ENCODE measurements at places on chromosomes 11 and 22. TPM values are rescaled to one million over a fixed set of nuclear protein-coding genes. Genes with fewer than 3 reads are reported as not detected.

DNA sequence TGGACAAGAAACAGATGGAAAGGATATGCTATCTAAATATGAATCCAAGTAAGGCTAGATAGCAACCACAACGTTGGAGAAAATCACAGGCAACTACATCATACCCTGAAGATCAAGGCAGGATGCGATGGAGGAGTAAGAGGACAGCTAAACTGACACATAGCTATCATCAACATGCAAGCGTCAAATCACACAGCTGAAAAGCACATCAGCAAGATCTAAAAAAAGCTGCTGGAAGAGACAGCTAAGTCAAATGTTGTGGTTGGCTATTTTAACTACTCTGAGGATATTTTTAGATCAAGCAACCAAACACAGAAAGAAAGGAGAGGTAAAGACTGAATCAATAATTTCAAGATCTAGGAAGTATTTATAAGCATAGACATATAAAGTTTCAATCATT, 466.9 kb downstream of the BRD1 start:
- DNase-seq = no peak

The OR51B5 gene
- total RNA-seq = 0.36 TPM

- no peak for DNase-seq
Observed at GRCh38 chr11:101436511-101437142, 147.2 kb downstream of the TRPC6 start.

DNA sequence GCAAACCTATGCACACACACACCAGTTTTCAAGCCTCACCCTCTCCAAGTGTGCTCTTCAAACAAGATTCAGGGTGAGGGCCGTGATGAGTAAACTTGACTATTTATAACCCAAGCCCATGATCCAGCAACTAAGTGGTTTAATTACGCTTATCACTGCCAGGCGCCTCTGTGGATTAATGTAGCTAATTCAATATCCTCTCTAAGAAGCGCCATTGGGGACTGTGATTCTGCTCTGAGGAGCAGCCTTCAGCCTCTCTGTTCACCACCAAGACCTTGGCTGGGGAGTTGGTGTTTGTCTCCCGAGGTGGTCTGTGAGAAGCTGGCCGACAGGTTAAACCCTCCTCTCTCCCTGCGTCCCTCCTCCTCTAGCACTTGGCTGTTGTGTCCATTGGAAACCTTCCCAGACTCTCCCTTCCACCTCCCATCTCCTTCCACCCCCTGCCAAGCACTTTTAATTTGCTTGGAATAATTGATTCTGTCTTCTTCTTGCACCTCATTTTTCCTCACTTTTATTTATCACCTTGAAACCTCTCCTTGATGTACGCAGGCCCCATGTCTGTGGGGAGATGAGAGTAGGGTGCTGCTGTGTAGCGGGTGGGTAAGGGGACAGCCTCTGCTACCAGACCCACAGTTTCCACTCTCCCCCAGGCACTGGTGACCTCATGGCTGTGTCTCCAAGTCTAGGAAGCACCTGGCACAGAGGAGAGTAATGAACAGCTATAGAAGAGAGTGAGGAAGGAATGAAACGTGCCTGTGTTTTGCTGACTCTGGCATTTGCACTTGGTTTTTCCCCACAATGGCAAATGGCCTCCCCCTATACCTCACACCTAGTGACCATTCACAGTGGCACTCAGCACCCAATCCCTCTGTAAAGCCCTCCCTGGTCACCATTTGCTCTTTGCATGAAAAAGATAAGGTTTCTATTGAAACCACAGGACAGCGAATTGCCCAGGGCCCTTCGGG, 236.6 kb downstream of the GRIK4 start:
- DNase-seq = no peak

GRCh38 chr11:69352166-69352565, 58.2 kb downstream of the MYEOV start:
- DNase-seq = no peak

GRCh38 chr11:13698132-13698531, 29.7 kb downstream of the FAR1 start:
- DNase-seq = no peak

- no peak for DNase-seq
Observed at GRCh38 chr22:17990147-17990546, 34.2 kb downstream of the MICAL3 start.

GRCh38 chr11:47204637-47204989, 10.2 kb upstream of the DDB2 start:
- no peak for DNase-seq

- no peak for DNase-seq
Observed at GRCh38 chr11:12149672-12150225, 39.4 kb downstream of the MICAL2 start.

GRCh38 chr11:45091563-45092403, 54.7 kb upstream of the PRDM11 start:
- DNase-seq = no peak

GRCh38 chr11:70926543-70927201, 325.7 kb downstream of the SHANK2 start:
- DNase-seq = no peak

The CEND1 gene
- total RNA-seq = not detected

DNA sequence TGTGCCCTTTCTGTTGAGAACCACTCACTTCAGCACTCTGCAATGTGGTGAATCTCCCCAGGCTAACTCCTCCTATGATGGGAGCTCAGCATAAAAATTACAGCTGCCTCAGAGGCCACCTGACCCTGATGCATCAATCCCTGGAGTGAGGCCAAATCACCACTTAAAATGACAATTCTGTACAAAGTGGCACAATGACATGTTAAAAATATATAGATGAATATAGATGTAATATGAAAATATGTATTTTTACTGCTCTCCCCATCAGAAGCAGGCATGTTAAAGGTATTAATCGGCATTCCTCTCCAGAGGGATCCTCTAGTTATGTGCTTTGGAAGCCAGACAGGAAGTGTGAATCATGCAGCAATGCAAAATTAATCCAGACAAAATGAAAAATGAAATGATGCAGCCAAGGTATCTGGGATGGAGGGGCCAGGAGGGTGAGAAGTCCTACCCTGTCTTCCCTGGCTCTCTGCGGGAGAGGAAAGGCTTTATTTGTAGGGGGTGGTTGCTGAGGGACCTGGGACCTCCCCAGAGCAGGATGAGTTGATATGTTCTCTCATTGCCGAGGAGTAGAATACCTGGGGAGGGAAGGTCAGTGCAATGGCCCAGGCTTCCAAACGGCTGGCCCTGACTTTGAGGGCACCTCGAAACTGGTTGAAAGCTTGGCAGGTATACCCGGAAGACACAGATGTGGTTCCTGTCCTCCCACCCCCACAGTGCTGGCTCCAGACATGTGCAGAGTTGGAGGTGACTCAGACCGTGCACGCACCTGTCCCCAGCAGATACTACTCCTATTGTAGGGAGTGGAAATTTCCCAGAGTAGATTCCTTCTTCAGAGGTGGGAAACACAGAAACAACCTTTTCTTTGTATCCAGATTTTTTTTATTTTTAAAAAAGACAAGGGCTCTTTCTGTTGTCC, 347.9 kb upstream of the NCAM1 start:
- DNase-seq = no peak

GRCh38 chr11:37747121-37747520, 1149.1 kb upstream of the RAG2 start:
- no peak for DNase-seq
